ENCODE measurements at places on chromosomes 3 and 15.

DNA sequence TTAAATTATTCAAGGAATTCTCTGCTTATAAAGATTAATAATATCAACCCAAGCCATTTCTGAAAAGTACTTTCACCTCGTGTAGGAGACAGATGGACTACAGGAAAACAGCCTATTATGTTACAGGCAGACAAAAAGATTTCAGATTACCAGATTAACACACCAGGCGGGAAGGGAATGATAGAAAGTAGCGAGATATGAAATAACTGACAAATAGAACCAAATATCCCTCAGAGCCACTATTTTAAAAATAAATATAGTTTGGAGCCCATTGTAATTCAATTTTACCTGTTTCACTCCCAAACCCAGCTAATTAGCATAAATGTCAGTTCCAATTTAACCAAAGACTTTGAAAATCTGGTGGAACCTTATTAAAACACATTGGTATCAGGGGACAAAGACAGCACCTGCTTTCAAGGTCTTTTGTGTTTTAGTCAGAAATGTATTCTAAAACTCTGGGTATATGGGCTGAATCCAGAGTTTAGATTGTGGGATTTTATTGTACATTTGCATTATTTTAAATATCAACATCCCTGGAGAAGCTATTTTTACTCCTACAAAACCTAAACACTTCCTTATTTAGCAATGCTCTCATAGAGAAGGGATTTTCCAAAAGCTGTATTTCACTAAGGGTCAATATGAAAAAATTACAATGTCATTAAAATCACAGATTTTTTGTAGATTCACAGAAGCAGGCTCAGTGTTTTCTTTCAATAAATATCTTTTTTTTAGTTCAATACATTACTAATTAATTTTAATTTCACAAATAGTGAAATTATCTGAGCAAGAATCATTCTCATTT, 138.4 kb downstream of the TNIK start:
- DNase-seq: no peak

DNA sequence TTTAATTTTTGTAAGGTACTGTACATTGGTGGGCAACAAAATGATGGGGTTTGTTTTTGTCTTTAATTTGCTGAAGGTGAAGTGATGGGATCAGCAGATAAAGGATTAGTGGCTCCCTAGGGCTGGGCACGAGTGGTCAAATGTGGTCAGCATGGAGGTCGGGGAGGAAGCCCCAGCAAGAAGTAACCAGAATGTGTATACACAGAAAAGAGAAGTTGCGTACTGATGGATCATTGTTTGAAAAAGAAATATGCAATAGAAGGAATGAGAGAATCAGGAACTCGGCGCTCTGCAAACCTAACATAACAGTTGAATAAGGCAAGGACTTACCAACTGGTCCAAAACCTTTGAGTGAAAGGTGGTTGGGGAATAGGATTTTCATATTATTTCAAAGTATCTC, 1.5 kb downstream of the TMOD2 start:
- no peak for DNase-seq

DNA sequence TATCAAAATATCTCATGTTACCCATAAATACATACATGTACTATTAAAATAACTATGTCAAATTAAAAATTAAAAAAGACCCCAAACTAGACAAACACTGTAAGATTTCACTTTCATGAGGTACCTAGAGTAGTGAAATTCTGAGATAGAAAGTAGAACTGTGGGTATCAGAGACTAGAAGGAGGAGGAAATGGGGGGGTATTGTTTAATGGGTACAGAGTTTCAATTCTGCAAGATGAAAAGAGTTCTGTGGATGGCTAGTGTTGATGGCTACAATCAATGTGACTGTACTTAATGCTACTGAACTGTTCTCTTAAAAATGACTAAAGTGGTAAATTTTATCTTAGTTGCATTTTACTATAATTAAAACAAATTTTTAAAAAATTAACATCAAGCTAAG, 36.6 kb downstream of the RFX7 start:
- DNase-seq: no peak

DNA sequence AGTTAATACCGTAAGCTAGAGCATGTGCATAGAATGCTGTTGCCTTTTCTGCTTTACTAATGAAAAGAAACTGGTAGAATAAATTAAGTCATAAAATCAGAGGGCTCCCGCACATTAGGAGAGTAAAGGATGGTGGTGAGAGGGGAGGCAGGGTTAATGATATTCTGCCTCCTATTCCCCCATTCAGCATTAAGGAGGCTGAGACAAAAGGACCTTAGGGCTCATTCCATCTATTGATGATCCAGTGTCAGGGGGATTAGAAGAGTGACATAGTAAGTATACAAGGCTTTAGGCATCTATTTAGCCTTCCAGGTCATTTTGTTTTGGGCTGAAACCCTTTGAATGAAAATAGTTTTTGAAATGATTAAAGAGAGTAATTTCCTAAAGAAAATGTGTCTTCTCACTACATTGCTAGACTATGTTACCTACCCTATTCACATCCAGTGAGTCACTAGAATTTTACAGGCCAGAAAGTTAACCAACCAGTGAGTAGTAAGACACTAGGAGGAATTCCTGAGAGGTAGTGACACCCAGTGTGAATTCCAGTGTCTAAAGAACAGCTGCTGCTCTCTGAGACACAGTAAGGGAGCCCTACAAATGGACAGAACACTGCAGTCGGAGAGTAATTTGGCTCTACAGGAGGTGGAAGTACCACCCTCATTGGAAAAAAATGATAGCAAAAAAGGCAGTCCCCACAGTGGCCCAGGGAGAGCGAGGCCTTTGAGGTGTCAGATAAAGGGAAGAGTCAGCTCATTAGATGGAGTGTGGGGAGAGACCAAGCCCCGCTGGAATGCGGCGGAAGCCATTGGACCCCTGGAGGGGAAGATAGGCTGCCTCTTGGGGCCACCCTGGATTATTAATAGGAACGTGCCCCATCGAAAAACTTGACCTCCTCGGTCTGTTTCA, 67.6 kb downstream of the TUSC7 start:
- DNase-seq: no peak

DNA sequence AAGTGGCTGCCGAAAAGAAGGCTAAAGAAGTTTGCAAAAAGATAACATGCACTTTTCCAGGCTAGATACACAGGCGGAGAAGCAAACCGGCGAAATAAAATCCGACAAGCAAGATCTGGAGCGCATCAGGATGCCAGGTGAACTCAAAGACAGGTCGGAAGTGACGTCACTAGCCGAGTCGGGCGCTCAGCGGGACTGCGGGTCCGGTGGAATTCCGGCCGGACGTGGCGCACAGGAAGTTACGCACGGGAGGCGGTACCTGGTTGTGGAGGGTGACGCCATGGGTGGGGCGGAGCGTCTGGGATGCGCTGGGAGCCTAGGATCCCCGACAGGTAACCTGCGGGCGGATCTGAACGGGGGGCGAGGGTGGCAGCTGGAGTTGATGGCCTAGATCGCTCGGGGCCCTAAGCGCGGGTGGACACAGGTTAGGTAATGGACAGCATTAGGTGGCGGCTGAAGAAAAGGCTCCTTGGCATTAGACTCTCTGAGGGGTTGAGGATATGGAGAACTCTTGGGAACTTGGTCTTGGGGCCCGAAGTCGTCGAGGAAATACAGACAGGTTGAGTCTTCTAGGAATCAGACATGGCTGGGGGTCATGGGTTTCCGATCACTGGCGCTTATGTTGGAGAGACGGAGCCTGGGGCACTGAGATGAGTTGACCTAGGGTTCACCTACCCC, 29.0 kb upstream of the EHHADH start:
- peak; percentile 99 for DNase-seq

DNA sequence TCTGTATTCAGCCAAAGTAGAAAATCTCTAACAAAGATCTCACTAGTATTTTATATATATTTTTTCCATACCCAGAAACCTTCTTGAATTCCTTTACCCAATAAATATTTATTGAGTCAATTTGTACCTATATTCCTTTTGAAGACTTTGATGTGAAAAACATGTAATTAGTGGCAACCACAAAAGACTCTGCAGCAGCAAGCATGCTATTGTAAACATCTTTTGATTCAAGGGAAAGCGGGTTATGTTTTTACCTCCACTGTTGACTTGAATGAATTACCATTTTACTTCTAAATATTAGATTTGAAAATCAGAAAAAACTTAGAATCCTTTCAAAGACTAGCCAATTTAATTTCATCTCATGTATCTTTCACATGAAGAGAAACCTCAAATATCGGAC, 2.4 kb downstream of the GPR15 start:
- DNase-seq: no peak

- DNase-seq: no peak
These were observed 90.3 kb downstream of the MEX3B start for GRCh38 chr15:81955382-81956062.

DNA sequence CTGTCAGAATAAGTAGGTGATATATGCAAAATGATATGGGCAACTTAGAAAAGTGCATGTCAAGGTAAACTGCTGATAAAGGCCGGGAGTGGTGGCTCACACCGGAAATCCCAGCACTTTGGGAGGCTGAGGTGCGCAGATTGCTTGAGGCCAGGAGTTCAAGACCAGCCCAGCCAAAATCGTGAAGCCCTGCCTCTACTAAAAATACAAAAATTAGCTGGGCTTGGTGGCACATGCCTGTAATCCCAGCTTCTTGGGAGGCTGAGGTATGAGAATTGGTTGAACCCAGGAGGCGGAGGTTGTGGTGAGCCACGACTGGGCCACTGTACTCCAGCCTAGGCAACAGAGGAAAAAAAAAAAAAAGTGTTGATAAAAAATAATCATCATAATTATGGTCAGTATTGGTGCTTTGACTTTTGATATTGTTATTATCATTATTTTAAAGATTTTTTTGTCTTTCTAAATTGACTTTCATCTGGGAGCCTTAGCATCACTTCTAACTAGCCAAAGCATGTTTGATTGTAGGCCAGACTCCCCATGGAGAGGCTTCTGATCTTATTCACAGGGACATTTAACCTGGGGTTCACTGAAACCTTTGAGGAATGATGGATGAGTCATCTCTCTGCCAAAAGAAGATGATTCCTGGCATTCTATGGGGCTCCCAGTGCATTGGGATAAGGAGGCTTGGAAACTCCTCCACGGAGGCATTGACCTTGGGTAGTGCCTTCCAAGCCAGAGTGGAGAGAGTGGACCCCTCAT, 5.6 kb downstream of the ZBTB38 start:
- no peak for DNase-seq

DNA sequence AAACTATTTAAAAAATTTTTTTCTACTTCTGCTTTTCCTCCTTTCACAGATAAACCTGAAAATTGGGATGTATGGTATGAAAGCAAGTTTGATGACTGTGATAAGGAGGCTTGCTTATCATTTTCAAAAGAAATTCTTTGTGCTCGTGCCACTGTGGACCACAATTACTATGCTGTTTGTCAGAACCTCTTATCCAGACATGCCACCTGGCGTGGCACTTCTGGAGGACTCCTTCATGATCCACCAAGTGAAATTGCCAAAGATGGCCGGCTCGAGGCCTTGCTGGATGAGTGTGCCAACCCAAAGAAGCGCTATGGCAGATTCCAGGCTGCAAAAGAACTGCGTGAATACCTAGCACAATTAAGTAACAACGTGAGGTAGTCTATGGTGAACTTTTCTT, 17.8 kb downstream of the DIPK2A start:
- no peak for DNase-seq

DNA sequence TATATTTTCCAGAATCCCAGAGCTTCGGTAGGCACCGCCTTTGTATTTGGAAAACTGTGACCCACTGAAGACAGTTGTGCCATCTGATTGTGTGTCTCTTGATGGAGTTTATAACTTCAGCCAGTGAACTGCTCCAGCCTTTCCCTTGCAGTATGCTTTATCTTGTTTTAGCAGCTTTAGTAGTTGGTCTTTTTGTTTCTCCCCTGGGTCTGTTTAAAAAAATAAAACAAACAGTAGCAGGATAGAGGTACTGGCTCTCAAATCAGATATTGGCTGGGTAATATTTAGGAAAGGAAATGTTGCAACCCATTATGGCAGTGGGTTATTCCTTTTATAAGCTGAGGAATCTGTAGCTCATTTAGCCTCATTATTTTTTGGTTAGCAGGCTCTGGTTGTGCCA, 151.5 kb upstream of the BFSP2 start:
- no peak for DNase-seq

DNA sequence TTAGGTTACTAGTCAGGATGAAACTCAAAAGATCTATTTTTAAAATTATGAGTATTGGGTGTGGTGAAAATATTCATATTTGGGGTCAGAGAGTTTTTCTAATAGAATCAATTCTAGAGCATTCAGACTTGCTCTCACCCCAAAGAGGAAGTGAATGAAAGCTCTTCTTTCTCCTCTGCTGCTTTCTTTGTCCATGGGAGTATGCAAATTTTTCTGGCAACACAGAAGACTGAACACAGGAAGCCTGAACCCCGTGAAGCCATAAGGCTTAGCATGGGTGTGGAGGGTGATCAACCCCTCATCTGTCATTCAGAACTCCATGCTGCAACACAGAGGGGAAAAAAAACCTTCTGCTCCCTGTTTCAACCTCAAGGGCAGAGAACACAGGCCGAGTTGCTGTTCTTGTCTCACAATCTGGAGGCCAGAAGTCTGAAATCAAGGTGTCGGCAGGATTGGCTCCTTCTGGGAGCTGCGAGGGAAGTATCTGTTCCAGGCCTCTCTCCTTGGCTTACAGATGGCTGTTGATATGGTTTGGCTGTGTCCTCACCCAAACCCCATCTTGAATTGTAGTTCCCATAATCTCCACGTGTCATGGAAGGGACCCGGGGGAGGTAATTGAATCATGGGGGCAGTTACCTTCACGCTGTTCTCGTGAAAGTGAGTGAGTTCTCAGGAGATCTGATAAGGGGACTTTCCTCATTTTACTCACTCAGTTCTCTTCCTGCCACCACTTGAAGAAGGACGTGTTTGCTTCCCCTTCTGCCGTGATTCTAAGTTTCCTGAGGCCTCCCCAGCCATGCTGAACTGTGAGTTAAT, 33.7 kb upstream of the CD47 start:
- no peak for DNase-seq

- peak; percentile 72 for DNase-seq
These were observed at the start of gene GPR176 for GRCh38 chr15:39919748-39920509. Gene GPR176 (minus strand): TSS chr15:39920266. CDS start chr15:39920026, 240 bp downstream.

GRCh38 chr3:66803206-66803605, 194.9 kb upstream of the KBTBD8 start:
- DNase-seq: no peak

- no peak for DNase-seq
These were observed 247.4 kb downstream of the KBTBD8 start for GRCh38 chr3:67245545-67245944.

DNA sequence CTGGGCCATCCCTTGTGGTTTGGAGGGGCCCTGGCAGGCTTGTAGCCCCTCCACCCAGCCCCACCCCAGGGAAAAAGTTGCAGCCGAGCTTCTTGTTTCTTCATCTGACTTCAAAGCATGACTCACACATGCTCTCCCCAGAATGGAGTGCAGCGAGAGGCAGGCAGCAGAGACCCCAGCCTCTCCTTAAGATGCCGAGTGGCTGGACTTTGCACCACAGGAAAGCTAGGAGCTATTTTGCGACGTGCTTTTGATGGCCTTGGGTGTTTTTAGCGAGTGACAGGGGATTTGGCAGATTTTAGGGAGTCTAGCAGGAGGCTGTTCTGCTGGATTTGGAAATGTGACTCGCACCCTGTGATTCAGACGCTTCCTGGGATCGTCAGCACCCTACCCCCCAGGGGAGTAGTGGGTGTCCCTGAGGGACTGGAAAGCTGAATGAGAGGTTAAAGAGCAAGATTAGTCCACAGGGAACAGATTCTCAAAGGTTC, 14.2 kb downstream of the BAHD1 start:
- DNase-seq: no peak

GRCh38 chr3:176120507-176120906, 1076.8 kb downstream of the TBL1XR1 start:
- peak; percentile 78 for DNase-seq

- no peak for DNase-seq
These were observed 183.8 kb upstream of the NR2F2 start for GRCh38 chr15:96146726-96147125.

- no peak for DNase-seq
These were observed 27.5 kb downstream of the PLA2G4D start for GRCh38 chr15:42066764-42067415.

Data from NCI-H1417 (cell line).